Activated T-helper 2 cell treated with anti-CD3 and anti-CD28 coated beads, Interferon-gamma antibody, Interleukin-2, Interleukin-4, amounts not matched to agents 10 μg/mL and 5 μg/mL and 100 μg/mL, durations not matched to agents 14 hours and 24 hours and 36 hours (primary cell): ENCODE measurements at places on chromosomes 7 and 10. TPM values are rescaled to one million over a fixed set of nuclear protein-coding genes. Genes with fewer than 3 reads are reported as not detected.

DNA sequence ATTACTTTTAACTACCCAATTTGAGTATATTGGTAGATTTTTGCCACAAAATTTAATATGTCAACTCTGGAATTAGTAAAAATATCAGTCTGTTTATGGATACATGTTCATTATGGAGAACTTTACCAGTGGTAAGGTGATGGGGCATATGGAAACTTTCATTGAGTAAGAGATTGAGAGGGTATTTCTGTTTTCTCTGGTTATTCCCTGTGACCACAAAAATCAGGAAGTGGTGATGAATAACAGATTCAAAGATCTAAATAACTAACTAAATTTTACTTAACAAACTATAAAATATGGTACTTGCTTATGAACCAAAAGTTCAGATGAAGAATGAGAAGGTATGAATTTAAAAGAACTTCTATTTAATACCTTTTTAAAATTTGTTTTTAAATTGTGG, 22.1 kb upstream of the STEAP4 start:
- DNase-seq, result no peak
- no peak overlapping the region for H3K27ac ChIP-seq
- no peaks in the 10 kb centered on the region for H3K27me3 ChIP-seq
- peaks cover 7% of the 10 kb centered on the region for H3K4me1 ChIP-seq
- no peak overlapping the region for H3K4me3 ChIP-seq

DNA sequence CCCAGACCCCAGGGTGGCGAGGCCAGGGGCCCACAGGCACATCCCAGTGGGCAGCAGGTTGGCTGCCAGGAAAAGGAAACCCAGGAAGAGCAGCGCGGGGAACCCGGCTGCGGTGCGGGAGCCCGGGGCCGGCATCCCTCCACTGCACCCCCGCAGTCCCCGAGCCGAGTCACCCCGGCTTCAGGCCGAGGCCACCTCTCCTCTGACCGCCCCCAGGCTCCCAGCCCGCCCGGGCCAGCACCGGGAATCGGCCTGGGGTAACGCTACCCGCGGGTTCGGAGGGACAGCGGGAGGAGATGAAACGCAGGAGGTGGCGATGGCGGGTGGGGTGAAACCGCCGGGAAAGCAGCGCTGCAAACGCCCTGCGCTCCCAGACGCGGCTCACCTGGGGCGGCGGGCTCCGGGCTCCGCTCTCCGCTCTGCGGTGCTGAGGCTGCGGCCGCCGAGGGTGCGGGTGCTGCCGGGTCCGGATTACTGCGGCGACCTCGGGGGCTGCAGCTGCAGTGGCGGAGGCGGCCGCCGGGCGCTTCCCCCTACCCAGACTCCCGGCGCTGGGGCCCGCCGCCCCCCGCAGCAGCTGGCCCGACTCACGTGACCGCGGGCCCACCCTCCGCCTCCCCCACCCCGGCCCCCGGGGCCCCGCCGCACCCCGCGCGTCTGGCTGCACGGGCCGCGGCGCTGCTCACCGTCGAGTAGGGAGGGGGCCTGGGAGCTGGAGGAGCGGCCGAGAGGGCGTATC, at the start of gene SCRN1:
Gene SCRN1, minus strand, starts transcription at position 545 of the 739 bp plus-strand sequence. CDS start 20,734 bp downstream, outside the sequence.
- H3K27ac ChIP-seq, result no peak within 1 kb of the TSS
- DNase-seq, result peak; percentile 10
- peaks cover 56% of the 10 kb centered on the region for H3K27me3 ChIP-seq
- H3K4me1 ChIP-seq, result peaks cover 6% of the 10 kb centered on the region
- H3K36me3 ChIP-seq, result no peaks in the 10 kb centered on the region
- peak within 1 kb of the TSS; percentile 67 for H3K4me3 ChIP-seq

The CCDC146 gene
- total RNA-seq, result 2.7 and 2.9 TPM in 2 replicates

GRCh38 chr7:137266764-137267163, 76.8 kb downstream of the PTN start:
- no peak overlapping the region for H3K27ac ChIP-seq
- no peaks in the 10 kb centered on the region for H3K27me3 ChIP-seq
- H3K36me3 ChIP-seq, result no peaks in the 10 kb centered on the region

- H3K4me3 ChIP-seq, result no peak overlapping the region
- H3K36me3 ChIP-seq, result no peaks in the 10 kb centered on the region
- no peaks in the 10 kb centered on the region for H3K4me1 ChIP-seq
- no peak for DNase-seq
- H3K27me3 ChIP-seq, result peaks cover 27% of the 10 kb centered on the region
Observed at GRCh38 chr7:73768641-73769480, 1.2 kb downstream of the CLDN3 start.

The ANLN gene
- total RNA-seq, result 38.0 and 38.7 TPM in 2 replicates

DNA sequence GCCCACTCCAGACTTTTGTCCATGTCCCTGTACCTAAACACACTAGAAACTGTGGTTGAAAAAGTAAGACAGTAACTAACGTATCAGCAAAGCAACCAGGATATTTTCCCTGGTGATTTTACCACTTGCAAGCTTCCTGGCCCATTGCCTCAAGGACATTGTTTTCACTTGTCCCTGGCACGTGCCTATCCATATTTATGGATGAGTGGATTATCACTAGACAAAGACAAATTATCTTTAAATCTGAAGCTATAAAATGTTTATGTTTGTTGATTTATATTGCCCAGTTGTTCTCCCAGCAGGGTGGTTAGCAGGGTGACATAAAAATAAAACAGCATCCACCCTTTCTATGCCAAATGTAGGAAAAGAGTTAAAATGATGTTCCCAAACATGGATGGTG, 93.2 kb upstream of the STEAP1 start:
- no peaks in the 10 kb centered on the region for H3K36me3 ChIP-seq
- H3K27ac ChIP-seq, result no peak overlapping the region
- no peaks in the 10 kb centered on the region for H3K4me1 ChIP-seq
- no peaks in the 10 kb centered on the region for H3K27me3 ChIP-seq

DNA sequence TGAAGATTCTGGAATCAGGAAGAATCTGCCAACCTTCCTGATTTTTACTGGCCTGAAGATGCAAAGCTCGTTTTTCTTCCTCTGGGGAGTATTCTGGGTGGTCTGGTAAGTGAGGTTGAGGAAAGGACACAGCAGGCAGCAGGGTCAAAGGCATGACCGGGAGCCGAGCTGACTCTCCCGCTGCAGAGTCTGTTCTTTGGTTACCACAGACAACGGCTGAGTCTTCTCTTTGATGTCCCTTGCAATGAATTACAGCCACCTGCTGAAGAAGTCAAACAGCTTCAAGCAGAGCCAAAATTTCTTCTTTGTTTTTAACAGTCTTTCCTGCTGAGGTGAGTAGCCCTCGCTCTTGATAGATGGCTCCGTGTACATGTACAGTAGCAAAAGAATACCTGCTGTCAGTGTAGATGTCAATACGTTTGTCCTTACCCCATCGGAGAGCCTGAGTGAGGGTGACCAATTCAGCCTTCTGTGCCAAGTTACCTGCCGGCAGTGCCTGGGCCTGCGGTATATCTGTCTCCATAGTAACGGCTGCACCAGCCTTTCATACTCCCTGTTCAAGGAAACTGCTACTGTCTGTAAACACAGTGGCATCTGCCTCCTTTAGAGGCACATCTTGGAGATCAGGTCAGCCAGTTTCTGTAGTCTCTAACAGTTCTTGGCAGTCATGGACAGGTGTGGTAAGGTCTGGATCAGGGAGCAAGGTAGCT, 76.4 kb downstream of the PRR15 start:
- no peaks in the 10 kb centered on the region for H3K4me1 ChIP-seq
- no peaks in the 10 kb centered on the region for H3K36me3 ChIP-seq
- no peak overlapping the region for H3K27ac ChIP-seq
- no peak for DNase-seq
- no peak overlapping the region for H3K4me3 ChIP-seq
- no peaks in the 10 kb centered on the region for H3K27me3 ChIP-seq

The TMEM229A gene
- total RNA-seq, result not detected in 2 replicates

The HOXA3 gene
- total RNA-seq, result not detected in 2 replicates

- no peak for DNase-seq
- peak overlapping the region; percentile 91 for H3K27ac ChIP-seq
- no peaks in the 10 kb centered on the region for H3K27me3 ChIP-seq
- peaks cover 50% of the 10 kb centered on the region for H3K4me1 ChIP-seq
- H3K4me3 ChIP-seq, result peak overlapping the region; percentile 9
Observed at GRCh38 chr10:114825513-114826253, 4.1 kb downstream of the FHIP2A start.

DNA sequence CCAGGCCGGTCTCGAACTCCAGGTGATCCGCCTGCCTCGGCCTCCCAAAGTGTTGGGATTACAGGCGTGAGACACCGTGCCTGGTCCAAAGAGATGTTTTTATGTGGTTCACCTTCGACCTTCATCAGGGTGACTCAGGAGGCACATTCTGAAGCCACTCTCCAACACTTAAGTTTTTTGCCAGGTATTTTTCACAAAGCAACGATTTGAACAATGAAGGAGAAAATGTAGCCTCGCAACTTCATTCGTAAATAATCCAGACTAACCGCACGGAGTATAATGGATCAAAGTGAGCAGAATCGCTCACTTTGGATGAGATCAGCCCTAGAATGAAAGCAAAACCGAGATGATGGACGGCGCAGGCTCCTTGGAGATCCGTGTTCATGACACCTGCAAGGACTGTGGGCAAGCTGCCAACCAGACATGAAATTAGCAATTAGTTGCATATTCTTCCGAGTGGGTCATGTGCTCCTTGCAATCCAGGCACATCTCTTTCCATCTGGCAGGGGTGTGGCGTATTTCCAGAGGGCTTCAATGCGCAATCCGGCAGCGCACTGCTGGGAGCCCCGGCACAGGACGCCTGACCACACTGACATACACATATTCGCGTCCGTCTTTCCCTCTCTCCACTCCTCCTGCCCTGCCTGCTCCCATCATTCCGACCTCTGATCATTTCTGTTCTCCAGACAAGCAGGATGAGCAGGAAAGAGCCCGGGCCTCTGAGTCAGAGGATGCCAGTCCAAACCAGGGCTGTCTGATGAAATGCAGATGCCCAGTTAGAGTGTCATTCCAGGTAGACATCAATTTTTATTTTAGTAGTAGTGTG, 148.4 kb downstream of the KLF6 start:
- H3K4me3 ChIP-seq, result no peak overlapping the region
- peaks cover 7% of the 10 kb centered on the region for H3K4me1 ChIP-seq
- H3K27me3 ChIP-seq, result peaks cover 22% of the 10 kb centered on the region
- H3K36me3 ChIP-seq, result no peaks in the 10 kb centered on the region

DNA sequence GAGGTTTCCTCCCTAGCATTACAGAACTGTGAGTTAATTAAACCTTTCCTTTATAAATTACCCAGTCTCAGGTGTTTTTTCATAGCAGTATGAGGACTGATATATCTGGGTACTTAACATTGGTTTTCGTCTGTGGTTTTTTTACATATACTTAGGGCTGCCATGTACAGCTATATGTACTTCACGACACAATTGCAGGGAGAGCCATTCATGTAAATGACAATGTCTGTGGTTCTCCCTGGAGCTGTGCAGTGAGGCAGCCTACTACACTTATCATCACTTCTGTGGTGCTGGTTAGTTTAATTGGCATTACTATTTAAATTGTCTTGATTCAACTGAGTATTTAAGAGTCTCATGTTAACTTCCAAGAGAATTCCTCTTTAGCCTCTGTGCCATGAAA, 40.7 kb downstream of the AVL9 start:
- no peak for DNase-seq
- H3K36me3 ChIP-seq, result peaks cover 25% of the 10 kb centered on the region
- no peaks in the 10 kb centered on the region for H3K27me3 ChIP-seq
- no peak overlapping the region for H3K27ac ChIP-seq
- H3K4me1 ChIP-seq, result peaks cover 8% of the 10 kb centered on the region

DNA sequence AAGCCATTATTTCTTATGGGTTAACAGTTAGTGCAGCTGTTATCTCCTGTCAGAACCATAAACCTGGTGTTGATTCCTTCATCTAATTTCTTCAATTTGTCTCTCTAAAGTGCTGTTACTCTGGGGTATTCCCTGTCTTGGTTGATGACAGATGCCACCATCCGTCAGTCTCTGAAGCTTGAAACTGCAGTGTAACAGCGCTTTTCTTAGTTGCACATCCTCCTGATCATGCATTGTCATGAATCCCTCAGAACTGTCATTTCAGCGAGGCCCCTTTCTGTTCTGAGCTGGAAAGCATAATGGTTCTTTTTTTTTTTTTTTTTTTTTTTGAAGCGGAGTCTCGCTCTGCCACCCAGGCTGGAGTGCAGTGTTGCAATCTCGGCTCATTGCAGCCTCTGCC, 193.9 kb downstream of the SDK1 start:
- peaks cover 2% of the 10 kb centered on the region for H3K27me3 ChIP-seq
- no peak overlapping the region for H3K4me3 ChIP-seq
- no peak for DNase-seq
- peaks cover 8% of the 10 kb centered on the region for H3K4me1 ChIP-seq
- H3K36me3 ChIP-seq, result no peaks in the 10 kb centered on the region
- no peak overlapping the region for H3K27ac ChIP-seq

DNA sequence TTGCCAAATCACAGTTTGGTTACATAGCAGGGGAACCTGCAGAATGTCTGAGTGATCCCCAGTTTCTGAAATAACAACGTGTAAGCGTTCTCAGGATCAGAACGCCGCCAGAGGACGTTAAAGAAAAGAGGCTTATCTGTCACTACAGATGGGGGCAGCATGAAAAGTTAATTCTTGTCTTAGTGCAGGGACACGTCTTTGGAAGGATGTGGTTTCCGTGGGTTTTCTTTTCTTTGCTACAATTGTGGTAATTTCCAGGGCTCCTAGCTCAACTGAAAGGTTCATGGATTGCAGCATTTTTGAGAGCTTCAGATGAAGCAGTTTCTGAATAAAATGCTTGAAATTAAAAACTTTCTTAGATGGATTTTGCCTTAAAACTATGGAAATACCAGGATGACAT, 106.6 kb downstream of the PRKCQ start:
- DNase-seq, result peak; percentile 60
- H3K4me3 ChIP-seq, result peak overlapping the region; percentile 69
- peaks cover 83% of the 10 kb centered on the region for H3K36me3 ChIP-seq
- peak overlapping the region; percentile 84 for H3K27ac ChIP-seq

The CYP26A1 gene
- total RNA-seq, result not detected in 2 replicates
